ENCODE measurements at places on chromosomes 4 and X. TPM values are rescaled to one million over a fixed set of nuclear protein-coding genes. Genes with fewer than 3 reads are reported as not detected.

SMR3B gene
- not detected for total RNA-seq

GUCY1B1 gene
- total RNA-seq, result 25.1 TPM

MAGEA10 gene
- not detected for total RNA-seq

TASL gene
- total RNA-seq, result 0.30 TPM

DCHS2 gene
- not detected for total RNA-seq

NHSL2 gene
- total RNA-seq, result 4.7 TPM

ATP2B3 gene
- not detected for total RNA-seq

IL9R gene
- not detected for total RNA-seq

CENPI gene
- total RNA-seq, result 0.51 TPM

CXCL3 gene
- 0.75 TPM for total RNA-seq

FREM3 gene
- 0.19 TPM for total RNA-seq

NMU gene
- total RNA-seq, result not detected

KLHL34 gene
- total RNA-seq, result 4.2 TPM

FAM114A1 gene
- 20.3 TPM for total RNA-seq

Measured in Right ventricle myocardium superior (tissue), 1 donor.